ENCODE measurements at places on chromosomes 6 and 20.

DNA sequence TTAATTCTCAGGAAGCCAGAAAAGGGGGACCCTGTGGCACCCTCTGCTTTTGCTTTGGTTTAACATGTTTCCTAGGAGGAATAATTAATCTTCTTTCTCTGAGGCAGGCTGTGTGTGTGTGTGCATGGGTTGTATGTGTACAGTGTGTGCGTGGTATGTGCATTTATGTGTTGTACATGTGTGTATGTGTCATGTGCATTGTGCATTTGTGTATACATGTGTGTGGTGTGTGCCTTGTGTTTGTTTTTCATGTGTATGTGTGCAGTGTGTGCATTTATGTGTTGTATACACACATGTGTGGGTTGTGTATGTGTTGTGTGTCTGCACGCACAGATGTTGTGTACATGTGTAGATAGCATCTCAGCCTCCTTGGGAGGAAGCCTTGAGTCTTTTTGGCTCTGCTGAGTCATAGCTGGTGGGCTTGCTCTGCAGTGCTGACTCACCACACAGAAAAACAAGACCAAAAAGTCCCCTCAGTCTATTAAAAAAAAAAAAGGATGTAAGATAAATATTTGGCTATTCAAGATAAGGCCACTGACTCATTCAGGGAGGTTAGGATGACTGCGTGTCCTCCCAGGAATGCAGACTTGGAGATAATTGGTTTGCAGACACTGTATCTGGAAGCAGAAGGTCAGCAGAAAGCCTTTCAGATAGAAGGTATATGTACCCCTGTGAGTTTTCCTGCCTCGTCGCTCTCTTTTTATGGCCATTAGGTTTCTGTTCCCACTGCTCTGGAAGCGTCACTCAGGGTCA lies 58.6 kb downstream of the SYNJ2 start:
- DNase-seq, result no peak

- DNase-seq, result no peak
Observed at GRCh38 chr6:15389084-15389764, 143.4 kb downstream of the JARID2 start.

GRCh38 chr6:167103041-167103891 lies 19.6 kb upstream of the CCR6 start:
- DNase-seq, result no peak

DNA sequence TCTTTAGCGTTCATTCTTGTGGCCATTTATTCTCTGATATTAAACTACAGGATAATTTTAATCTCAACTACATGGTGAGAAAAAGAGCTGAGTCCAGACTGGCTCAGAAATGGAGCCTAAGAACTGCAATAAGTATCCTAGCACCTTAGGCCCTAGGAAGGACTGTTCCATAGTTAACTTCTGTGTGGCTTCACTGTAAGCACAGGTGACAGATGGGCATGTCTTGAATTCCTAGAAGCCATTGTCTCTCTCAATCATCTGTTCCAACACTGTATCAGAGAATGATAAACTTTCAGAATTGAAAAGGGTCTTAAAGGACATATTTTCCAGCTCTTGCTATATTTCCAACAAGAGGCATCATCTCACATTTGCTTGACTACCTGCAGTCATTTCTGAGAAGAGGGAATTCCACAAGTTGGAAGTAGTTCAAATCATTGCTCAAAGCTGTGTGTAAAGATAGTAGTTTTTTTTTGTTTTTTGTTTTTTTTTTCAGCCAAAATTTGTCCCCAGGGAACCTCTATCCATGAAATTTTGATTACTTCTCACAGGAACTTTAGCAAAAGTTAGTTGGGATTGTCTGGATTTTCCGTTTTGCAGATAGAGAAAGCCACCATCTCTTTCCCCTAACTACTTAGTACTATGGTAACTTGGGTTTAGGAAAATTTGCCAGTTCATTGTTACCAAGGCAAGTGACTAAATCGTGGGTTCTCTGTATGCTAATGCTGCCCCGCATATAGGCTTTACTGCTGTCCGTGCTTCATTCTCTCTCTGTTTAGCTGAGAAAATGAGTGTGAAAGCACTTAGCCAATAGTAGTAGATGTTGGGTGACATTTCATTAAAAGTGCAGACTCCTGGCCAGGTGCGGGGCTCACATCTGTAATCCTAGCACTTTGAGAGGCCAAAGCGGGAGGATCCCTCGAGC lies 47.2 kb downstream of the KCNS1 start:
- DNase-seq, result no peak

DNA sequence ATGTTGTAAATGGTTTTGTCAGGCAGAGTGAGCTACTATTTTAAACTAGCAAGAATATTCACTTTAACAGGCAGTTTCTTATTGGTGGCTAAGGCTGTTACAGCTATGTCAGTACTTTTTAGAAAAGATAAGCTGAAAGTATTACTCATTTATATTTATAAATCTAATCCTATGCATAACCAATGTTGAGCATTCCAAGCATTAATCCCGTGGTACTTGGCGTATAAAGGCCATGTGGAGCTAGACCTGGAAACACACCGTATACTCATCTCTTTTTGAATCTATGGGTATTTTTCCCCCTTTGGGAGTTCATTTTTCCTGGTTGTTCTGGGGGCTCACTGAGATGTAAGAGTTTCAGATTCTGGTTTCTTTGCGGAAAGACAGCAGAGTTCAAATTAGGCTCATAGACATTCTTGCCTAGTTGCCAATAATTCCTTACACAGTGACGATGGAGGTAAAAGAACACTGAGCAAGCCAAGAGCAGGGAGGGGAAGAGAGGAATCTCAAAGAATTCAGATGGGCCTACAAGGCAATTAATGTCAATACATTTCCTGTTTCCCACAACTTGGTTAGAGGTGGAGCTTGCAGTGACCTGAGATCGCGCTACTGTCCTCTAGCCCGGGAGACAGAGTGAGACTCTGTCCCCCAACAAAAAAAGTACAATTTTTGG lies 211.5 kb downstream of the SOX4 start:
- no peak for DNase-seq

GRCh38 chr6:94127716-94128115 lies 708.4 kb upstream of the EPHA7 start:
- no peak for DNase-seq

- DNase-seq, result no peak
Observed at GRCh38 chr20:13397300-13397724, 176.2 kb downstream of the ISM1 start.

DNA sequence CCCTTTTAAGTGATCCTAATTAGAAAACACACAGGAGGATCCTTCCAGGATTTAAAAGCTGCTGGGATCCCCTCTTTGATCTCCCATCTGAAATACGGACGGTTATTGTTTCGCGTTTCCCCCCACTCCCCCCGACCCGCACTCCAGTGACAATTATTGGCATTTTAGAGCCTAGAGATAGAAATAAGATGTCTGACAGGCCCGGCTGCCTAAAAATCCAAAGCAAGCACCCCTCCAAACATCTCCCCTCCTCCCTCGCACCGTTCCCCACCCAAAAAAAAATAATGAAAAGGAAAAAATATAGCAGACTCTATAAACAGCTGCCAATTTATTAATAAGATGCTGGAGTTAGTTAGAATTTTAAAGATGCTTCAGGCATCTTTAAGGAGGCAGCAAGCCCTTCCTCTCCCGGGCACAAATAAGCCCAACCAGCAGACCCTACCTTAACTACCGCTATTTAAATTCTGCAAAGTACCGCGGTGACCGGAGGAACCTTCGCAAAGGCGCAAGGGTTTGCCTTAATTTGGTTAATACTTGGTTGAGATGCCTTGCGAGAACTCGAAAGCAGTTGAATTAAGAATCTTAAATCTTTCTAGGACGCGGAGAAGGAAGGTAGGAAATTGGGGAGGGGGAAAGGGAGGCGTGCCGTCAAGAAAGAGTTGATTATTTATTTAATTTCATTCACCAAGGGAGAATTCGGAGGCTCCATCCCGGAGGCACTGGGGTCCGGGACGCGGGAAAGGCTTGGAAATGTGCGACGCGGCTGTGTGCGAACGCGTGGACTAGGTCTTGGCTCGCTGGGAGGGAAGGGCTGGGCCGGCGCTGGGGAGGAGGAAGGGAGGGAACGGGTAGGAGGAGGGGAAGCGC lies 1.5 kb upstream of the ISM1 start:
- no peak for DNase-seq

DNA sequence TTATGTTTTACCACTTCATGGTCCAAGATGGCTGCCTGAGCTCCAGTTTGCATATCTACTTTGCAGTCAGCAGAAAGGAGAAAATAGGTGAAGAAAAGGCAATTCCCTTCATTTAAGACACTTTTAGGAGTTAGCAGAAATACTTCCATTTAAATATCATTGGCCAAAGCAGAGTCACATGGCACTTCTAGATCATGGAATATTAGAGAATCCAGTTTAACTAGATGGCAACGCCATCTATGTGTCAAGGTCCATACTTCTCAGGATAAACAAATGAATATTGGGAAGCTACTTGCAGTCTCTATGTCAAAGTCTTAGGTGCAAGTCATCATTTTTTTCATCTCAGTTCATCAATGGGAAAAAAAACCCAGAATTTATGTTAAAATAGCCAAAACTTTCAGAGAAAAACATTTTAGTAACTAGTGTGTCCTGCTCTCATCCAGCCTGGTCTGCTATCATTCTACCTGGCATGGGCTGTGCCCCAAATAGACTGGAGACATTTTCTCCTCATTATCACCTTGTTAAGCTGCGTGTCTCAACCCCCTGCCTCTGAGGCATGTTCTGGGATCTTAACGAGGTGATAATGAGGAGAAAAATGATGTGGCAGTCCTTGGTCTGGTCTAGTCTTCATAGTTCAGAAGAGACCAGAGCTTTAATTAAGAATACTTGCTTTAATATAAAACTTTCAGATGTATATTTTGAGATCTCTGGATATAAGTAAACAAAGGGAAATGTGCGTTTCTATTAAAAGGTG lies 227.3 kb downstream of the TBX18 start:
- no peak for DNase-seq

GRCh38 chr20:17228624-17229061 lies 1.8 kb downstream of the PCSK2 start:
- peak; percentile 82 for DNase-seq

GRCh38 chr6:163651915-163652668 lies 237.6 kb downstream of the QKI start:
- DNase-seq, result no peak

- DNase-seq, result no peak
Observed at GRCh38 chr6:142947714-142948480, 2.9 kb upstream of the HIVEP2 start.

DNA sequence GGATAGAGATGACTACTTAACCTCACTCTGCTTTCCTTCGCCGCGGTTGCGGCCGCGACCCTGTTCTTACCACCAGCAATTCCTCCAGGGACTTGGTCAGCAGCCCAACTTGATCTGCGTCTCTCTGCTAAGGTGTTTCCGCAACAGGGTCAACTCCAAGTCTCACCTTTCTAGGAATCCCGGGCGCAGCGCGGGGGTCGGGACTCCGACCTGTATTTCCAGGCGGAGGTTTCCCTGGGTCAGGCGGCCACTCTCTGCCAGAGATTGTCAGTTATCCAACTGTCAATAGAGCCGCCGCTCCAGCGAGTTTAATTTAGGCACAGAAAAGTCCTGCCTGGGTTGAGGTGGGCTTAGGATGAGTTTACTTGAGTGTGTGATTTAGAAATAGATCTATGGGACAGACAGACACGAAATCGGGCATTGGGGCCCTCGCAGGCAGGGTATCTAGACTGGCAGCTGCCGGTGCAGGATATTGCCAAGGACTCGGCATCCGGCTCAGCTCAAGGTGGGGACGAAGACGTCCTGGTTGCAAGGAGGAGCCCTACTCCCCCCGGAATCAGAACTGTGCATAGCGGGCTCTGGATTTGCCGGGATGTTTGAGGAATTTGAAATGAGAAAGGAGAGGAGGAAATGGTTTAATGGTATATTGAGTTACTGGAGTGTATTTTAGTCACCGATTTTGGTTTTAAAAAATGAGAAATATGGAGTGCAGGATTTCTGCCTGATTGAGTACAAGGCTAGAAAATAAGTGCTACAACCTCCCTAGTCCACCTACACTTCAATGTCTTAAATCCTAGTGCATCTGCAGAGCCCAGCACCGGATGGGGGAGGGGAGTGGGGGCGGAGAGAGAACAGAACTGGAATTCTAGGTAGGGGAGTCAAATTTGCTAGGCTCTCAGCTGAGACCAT lies 23.7 kb downstream of the POM121L2 start:
- no peak for DNase-seq

- peak; percentile 43 for DNase-seq
Observed at GRCh38 chr20:39090906-39091305, 128.8 kb downstream of the DHX35 start.

GRCh38 chr20:59175002-59175401 lies 11.4 kb downstream of the ZNF831 start:
- DNase-seq, result no peak

DNA sequence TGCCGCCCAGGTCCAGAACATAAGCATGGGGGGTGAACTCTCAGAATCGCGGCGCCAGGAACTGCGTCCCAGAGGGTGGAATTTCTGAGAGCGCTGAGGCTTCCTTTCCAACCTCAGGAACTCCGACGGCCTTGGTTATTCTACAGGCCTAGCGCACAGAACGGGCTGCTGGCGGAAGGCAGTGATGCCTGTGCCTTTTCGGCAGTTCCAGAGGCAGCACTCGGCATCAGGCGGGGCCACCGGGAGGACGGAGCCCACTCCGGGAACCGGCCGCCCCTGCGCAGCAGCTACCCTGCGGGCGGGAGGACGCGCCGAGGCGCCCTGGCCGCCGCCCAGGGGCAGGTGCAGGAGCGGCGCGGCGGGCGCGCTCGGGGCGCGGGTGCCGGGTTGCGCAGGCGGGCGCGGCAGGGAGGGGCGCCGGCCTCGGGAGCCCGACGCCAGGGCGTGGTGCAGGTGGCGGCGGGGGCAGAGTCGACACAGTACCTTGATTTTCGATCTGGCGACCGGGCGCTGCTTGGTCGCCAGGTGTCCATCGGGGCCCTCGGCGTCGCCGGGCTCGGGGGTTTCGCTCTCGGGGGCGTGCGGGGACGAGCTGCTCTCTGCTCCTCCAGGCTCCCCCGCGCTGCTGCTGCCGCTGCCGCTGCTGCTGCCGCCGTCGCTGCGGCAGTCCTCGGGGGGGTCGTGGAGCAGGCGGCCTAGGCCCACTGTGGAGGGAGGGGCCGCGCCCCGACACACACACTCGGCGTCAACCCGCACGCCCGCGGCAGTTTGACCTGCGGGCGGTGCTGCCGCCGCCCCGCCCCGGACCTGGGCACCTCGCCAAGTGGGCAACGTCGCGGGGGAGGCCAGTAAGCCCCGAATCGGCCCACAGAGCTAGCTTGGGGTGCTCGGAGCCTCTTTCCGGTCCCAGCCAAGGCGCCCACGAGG lies 1.3 kb downstream of the OVOL2 start:
- DNase-seq, result peak; percentile 79

GRCh38 chr20:46568570-46569129 lies 18.2 kb upstream of the OCSTAMP start:
- peak; percentile 97 for DNase-seq

DNA sequence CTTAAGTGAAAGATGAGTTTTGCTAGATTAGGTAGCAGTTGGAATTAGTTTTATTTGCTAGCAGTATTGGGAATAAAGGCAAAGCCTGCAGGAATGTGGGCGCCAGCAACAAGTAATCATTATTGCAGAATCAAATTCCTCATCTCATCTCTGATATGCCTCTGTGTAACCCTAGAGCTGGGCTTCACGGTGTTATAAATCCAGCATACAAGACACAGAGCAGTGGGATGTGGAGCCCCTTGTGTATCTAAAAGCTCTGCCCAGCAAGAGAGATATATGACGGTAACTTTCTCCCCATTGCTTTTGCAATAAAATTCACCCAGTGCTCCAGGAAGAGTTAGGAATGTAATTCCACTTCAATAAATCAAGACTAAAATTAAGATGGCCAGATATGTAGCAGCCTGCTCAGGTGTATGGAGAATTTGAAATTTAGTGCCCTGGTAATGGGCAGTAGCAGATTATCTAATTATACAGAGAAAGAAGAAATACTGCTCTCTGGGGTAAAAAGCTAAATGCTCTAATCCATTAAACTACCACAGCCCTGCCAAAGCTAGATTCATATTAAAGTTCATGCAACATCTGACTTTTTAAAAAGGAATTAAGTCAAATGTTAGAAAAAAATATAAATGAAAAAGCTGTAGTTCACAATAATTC lies 5.6 kb upstream of the BLOC1S5 start:
- DNase-seq, result no peak
